Esophagus squamous epithelium (tissue), 5 donors: ENCODE measurements at places on chromosomes 12 and 14.

GRCh38 chr14:42111355-42111754 lies 504.7 kb downstream of the LRFN5 start:
- no peaks in the 10 kb centered on the region for H3K27me3 ChIP-seq
- H3K4me3 ChIP-seq: no peak overlapping the region
- DNase-seq: no peak
- no peak overlapping the region for H3K27ac ChIP-seq

DNA sequence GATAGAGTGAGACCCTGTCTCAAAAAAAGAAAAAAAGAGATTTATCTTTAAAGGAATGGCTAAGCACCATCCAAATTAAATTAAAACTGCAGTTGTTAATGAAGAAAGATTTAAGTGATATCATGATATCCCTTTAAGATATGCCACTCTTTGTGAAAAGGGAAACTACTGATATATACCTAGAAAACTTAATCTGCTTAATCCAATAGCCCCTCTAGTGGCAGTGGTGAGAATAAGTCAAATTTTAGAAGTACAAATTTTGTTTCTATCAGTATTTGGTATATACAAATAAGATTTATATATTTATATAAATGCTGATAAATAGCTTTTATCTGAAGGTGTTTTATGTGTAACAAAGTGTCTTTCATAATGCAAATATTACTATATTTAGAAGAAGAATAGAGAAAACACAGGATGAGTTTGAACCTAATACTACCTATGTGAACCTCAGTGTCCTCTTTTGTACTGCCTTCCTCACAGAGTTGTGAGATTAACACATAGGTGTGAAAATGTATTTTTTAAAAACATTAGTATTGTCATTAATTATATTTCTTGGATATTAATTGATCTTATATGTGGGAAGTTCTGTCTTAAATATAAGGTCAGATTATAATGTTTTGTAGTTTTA lies 51.4 kb upstream of the GARIN2 start:
- H3K36me3 ChIP-seq: no peaks in the 10 kb centered on the region
- DNase-seq: no peak
- H3K4me3 ChIP-seq: no peak overlapping the region

GRCh38 chr12:81208187-81208911 lies 130.5 kb downstream of the ACSS3 start:
- no peaks in the 10 kb centered on the region for H3K4me1 ChIP-seq
- H3K36me3 ChIP-seq: no peaks in the 10 kb centered on the region
- no peak overlapping the region for H3K27ac ChIP-seq

- H3K27me3 ChIP-seq: no peaks in the 10 kb centered on the region
- H3K4me1 ChIP-seq: peaks cover 40% of the 10 kb centered on the region
- DNase-seq: no peak
- no peak overlapping the region for H3K4me3 ChIP-seq
- H3K27ac ChIP-seq: peak overlapping the region; percentile 95
Measured at GRCh38 chr12:52055731-52056711, 4.8 kb downstream of the NR4A1 start.

DNA sequence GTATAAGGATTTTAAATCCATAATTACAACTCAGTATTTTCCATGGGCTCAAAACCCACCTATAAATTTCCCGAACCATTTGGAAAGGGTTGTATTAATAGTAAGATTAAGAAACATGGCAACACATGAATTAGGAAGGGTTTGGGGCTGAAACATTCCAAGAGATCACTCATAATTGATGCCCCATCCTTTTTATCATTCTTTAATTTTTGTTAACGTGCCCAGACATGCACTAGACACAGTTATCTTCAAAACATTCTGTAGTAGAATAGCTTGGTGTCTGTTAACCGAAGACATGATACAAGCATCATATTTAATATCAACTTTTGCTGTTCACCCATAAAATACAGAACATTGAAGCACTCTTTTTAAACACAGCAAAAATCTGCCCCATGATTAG lies 106.8 kb upstream of the FRMD6 start:
- DNase-seq: no peak
- H3K4me3 ChIP-seq: no peak overlapping the region
- H3K27ac ChIP-seq: no peak overlapping the region
- no peaks in the 10 kb centered on the region for H3K27me3 ChIP-seq
- H3K4me1 ChIP-seq: peaks cover 14% of the 10 kb centered on the region

- no peak overlapping the region for H3K4me3 ChIP-seq
- no peak for DNase-seq
- H3K36me3 ChIP-seq: no peaks in the 10 kb centered on the region
- H3K27me3 ChIP-seq: no peaks in the 10 kb centered on the region
- no peaks in the 10 kb centered on the region for H3K4me1 ChIP-seq
Measured at GRCh38 chr12:9944391-9944790, 12.2 kb upstream of the CLEC2A start.

DNA sequence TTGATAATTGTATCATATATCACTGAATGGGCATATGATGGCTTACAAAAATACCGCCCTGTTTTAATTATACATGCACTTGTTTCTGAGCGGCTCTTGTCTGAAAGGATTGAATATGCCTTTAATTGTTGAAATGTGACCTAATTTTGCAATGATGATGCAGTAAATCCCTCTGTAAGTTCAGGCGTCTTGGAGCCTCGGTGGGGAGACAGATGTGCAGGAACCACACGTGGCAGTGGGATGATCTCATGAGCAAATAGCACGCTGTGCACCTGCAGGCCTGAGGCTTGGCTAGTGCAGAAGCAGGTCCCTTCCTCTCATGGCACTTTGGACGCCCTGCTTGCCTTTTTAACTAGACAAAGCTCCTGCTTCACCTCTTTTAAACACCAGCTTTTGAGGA lies 49.3 kb upstream of the ASPG start:
- no peak overlapping the region for H3K4me3 ChIP-seq
- no peaks in the 10 kb centered on the region for H3K27me3 ChIP-seq
- no peak for DNase-seq
- no peak overlapping the region for H3K27ac ChIP-seq
- H3K4me1 ChIP-seq: no peaks in the 10 kb centered on the region

GRCh38 chr12:25725931-25726330 lies 172.8 kb upstream of the LMNTD1 start:
- H3K27me3 ChIP-seq: no peaks in the 10 kb centered on the region
- no peaks in the 10 kb centered on the region for H3K36me3 ChIP-seq
- DNase-seq: no peak
- H3K27ac ChIP-seq: no peak overlapping the region
- peaks cover 10% of the 10 kb centered on the region for H3K4me1 ChIP-seq

DNA sequence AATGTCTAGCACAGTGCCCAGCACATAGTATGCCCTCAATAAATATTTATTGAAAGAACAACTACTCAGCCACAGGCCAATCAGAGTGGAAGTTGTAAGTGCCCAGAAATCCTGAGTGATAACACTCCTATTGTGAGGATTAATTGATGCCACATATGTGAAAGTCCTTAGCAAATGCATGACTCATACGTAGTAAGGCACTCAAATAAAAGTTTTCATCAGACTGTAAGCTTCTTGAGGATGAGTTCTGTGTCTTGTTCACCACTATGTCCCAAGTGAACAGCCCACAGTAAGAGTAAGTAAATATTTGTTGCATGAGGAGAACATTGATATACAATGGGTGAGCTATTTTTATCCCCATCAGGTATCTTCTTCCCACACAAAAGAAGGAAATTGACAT lies 24.7 kb upstream of the ANO6 start:
- no peak for DNase-seq
- no peaks in the 10 kb centered on the region for H3K36me3 ChIP-seq
- no peaks in the 10 kb centered on the region for H3K4me1 ChIP-seq
- no peak overlapping the region for H3K27ac ChIP-seq

DNA sequence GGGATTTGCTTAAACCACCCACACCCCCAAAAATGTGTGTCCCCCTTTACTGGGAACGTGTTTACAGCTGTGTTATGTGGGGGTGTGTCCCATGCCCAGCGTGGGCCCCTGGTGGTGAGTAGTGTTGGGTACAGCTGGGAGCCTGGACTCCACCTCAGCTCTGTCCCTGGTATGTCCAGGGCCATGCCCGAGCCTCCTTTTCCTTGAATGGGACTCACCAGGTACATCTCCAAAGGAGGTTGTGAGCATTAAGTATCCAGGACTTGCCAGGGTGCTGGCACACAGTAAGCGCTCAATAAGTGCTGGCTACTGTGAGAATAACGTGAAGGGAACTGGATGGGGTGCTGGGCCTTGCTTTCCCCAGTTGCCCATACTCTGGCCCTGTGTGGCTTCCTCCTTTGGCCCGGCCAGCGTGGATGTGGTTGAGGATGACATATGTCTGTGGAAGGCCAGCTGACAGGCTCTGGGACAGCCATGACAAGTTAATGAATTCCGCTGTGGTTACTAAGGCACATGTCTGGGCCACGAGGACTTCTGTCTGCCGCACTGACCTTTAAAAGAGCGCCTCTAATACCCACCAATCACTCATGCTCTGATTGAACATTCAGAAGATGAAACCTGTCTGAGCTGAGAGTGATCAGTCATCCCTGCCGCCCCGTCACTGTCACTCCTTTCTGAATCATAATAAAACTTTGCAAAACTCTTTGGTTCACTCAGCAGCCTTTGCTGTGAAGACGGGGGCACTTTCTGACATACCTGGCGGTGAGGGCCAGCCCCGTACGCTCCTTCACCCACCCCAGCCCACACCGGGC lies 74.7 kb downstream of the DIO3 start:
- no peaks in the 10 kb centered on the region for H3K4me1 ChIP-seq
- no peak overlapping the region for H3K27ac ChIP-seq
- no peak overlapping the region for H3K4me3 ChIP-seq
- no peaks in the 10 kb centered on the region for H3K27me3 ChIP-seq
- no peaks in the 10 kb centered on the region for H3K36me3 ChIP-seq
- DNase-seq: no peak

DNA sequence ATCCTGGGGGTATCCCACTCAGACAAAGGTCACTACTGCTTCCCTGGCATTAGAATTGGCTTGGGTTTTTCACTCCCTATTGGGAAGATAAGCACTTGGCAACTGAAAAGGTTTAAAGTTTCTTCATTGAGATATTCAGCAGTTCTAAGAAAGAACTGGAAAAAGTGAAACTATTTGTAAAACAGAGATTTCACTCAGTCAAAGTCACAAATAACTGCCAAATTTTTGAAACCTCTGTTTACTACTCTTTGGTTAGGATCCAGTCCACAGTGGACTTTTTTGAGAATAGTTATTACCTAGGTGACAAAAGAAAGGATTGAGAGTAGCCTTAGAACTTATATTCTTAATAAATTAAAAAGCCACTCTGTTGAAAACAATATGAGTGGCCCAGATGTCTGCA lies 84.8 kb downstream of the FIGNL2 start:
- no peaks in the 10 kb centered on the region for H3K36me3 ChIP-seq
- H3K4me3 ChIP-seq: no peak overlapping the region
- H3K27ac ChIP-seq: no peak overlapping the region
- H3K4me1 ChIP-seq: no peaks in the 10 kb centered on the region
- no peak for DNase-seq

DNA sequence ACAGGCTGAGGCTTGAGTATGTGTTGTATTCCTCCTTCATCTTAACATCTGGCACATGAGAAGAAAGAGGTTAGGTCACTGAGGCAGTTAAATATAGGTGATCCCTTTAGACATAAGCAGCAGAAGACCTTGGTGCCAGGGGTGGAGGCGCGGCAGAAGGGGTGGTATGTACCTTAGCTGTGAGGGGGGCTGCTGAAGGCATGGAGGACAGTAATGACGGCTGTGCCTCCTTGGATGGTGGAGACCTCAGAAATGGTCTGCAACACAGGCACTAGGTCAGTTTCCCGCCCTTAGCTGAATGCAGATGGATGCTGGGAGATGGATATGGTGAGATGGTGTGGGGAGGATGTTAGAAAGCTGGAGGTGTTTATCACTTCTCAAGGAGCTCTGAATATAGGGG lies 1.5 kb upstream of the PNMA1 start:
- H3K27ac ChIP-seq: no peak overlapping the region
- H3K4me1 ChIP-seq: peaks cover 71% of the 10 kb centered on the region
- DNase-seq: no peak
- H3K27me3 ChIP-seq: no peaks in the 10 kb centered on the region

DNA sequence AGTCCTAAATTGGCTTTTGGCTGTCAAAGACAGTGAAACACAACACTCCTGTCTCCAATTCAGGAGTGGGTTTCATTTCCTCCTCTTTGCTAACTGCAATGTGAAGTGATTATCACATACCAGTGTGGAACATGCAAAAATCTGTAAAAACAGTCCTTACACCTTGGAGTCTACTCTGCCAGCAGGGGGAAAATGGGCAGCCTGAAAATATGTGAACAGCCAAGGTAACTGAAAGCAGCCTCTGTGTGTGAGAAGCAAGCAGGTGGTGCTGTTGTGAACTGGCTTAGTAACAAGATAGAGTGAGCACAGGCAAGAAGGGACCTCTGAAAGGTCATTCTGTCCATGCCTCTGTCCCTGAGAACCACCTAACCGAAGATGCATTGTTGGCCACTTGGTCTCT lies 6.0 kb downstream of the PRMT8 start:
- peaks cover 21% of the 10 kb centered on the region for H3K27me3 ChIP-seq
- no peaks in the 10 kb centered on the region for H3K36me3 ChIP-seq
- no peak overlapping the region for H3K27ac ChIP-seq
- no peak for DNase-seq
- no peak overlapping the region for H3K4me3 ChIP-seq

GRCh38 chr12:105581420-105581819 lies 250.9 kb downstream of the C12orf75 start:
- H3K27ac ChIP-seq: peak overlapping the region; percentile 18
- no peak for DNase-seq
- no peak overlapping the region for H3K4me3 ChIP-seq
- peaks cover 18% of the 10 kb centered on the region for H3K4me1 ChIP-seq
- H3K27me3 ChIP-seq: no peaks in the 10 kb centered on the region
- no peaks in the 10 kb centered on the region for H3K36me3 ChIP-seq

DNA sequence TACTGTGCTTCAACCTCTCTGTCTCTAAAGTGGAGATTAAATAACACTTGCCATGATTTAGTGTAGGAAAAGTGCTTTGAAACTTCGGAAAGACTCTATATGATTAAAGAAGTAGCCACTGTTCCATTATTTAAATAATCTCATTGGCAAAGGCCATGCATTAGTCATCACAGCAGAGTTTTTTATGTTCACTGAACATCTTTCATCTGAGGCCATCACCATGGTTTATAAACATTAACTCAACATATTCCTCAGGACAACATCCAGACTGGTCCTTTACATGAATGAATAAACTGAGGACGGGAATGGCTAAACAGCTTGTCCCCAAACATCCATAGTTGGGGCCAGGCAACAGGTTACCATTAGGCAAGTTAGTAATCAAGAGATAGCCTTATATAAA lies 124.6 kb upstream of the FRMD6 start:
- no peak overlapping the region for H3K4me3 ChIP-seq
- no peaks in the 10 kb centered on the region for H3K4me1 ChIP-seq
- H3K36me3 ChIP-seq: no peaks in the 10 kb centered on the region
- no peak for DNase-seq
- H3K27ac ChIP-seq: no peak overlapping the region

- H3K27me3 ChIP-seq: no peaks in the 10 kb centered on the region
- peaks cover 84% of the 10 kb centered on the region for H3K4me1 ChIP-seq
- DNase-seq: no peak
- H3K36me3 ChIP-seq: no peaks in the 10 kb centered on the region
- H3K4me3 ChIP-seq: peak overlapping the region; percentile 93
Measured at GRCh38 chr14:68977718-68978171, 1.4 kb downstream of the ACTN1 start.
